ENCODE measurements at places on chromosomes 7 and 10.
A peak's percentile ranks its signal among the peaks of the same experiment; 100 is the strongest.

DNA sequence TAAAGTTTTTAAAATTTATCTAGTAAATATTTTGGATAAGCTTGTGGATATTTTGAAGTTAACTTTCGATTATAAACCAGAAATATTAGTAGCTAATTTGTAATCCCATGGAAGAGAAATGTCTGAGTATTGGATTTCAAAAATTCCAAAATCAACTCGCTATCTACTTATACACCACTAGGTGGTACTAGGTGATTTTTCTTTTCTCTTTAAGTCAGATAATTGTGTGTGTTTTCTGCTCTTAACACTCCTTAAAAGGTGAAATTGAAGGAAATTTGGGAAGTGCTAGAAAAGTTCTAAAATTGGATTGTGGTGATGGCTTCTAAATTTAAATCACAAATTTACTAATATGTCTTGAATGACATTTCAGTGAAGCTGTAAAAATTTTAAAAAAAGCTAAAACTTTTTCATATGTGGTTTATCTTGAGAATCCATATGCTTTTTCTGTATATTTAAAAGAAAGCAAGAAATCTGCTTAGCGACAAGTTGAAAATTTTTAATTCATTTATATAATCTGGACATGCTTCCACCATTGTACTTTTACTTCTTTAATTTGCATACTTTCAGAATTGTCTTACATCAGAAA, 90.2 kb downstream of the IPMK start:
- no peaks in the 10 kb centered on the region for H3K36me3 ChIP-seq
- no peak overlapping the region for H3K4me3 ChIP-seq
- DNase-seq: no peak
- no peaks in the 10 kb centered on the region for H3K27me3 ChIP-seq
- H3K27ac ChIP-seq: no peak overlapping the region

DNA sequence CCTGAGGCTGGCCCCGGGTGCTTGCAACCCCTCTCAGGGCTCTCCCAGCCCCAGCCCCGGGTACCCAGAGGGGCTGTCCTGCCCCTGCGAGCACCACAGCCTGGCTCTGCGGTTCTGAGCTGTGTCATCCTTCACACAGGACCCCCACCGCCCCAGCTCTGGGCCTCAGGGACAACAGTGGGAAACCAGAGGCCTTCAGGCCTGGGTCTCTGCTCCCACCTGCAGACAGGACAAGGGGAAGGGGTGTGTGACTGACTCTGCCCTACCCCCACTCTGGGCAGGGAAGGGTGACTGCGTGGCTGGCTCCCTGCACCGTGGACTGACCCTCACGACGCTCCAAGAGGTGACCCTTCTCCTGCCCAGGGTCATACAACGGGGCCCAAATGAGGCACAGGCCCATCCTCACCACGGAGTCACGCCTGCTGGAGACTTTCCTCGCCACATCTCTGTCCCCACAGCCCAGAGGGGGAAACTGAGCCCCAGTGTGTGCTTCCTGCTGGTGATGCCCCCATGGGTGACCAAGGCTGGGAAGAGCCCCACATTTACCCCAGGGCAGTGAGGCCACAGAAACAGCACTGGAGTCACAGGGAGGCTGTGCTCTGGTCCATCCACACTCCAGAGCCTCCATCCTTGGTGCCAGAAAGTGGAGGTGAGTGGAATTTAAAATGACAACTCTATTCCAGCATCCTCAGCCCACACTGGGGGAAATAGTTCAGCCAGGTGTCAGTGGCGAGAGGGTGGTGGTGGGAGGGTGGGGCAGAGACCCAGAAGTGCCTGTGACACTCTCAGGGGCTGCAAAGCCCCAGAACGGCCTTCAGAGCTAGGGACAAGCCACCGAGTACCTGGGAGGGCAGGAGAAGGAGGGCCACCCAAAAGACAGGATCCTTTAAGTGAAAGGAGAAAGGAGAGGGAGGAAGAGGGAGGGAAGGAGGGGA, 13.6 kb downstream of the CAMK2B start:
- no peaks in the 10 kb centered on the region for H3K36me3 ChIP-seq
- no peaks in the 10 kb centered on the region for H3K4me1 ChIP-seq
- H3K4me3 ChIP-seq: no peak overlapping the region
- no peak for DNase-seq
- H3K27me3 ChIP-seq: no peaks in the 10 kb centered on the region

DNA sequence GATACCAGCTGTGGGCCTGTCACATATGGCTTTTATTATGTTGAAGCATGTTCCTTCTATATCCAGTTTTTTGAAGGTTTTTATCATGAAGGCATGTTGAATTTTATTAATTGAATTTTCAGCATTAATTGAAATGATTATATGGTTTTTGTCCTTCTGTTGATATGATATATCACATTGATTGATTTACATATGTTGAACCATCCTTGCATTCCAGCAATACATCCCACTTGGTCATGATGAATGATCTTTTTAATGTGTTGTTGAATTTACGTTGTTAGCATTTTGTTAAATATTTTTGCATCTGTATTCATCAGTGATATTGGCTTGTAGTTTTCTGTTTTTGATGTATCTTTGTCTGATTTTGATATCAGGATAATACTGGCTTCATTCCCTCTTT, 21.2 kb downstream of the PRSS37 start:
- H3K27me3 ChIP-seq: no peaks in the 10 kb centered on the region
- H3K36me3 ChIP-seq: no peaks in the 10 kb centered on the region
- H3K4me3 ChIP-seq: no peak overlapping the region
- no peak overlapping the region for H3K27ac ChIP-seq

GRCh38 chr10:78781991-78782390, 286.8 kb upstream of the ZMIZ1 start:
- H3K4me1 ChIP-seq: peaks cover 63% of the 10 kb centered on the region
- DNase-seq: no peak
- no peaks in the 10 kb centered on the region for H3K36me3 ChIP-seq
- no peak overlapping the region for H3K27ac ChIP-seq
- H3K27me3 ChIP-seq: no peaks in the 10 kb centered on the region
- no peak overlapping the region for H3K4me3 ChIP-seq

GRCh38 chr10:44985175-44985681, 6.6 kb upstream of the DEPP1 start:
- peak overlapping the region; percentile 79 for H3K27ac ChIP-seq
- H3K27me3 ChIP-seq: no peaks in the 10 kb centered on the region
- H3K4me3 ChIP-seq: no peak overlapping the region
- no peaks in the 10 kb centered on the region for H3K36me3 ChIP-seq
- no peak for DNase-seq

DNA sequence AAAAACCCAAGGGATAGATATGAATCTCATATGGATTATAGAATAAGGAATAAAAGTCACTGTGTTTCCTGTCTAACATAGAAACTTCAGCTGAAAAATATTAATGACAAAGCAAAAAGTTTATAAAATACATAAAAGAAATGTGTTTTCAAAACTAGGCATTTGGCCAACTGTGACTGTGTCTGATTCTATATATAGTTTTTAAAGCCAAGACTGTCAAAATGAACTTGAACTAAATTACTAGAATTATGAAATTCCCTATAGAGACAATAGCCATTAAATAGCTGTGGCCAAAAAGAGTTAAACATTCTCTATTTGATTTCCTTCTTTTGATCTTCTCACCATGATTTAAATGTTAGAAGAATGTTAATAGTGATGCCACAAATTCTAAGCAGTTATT, 311.2 kb upstream of the SEMA3D start:
- no peaks in the 10 kb centered on the region for H3K27me3 ChIP-seq
- DNase-seq: no peak
- no peak overlapping the region for H3K4me3 ChIP-seq
- H3K27ac ChIP-seq: no peak overlapping the region
- no peaks in the 10 kb centered on the region for H3K4me1 ChIP-seq

DNA sequence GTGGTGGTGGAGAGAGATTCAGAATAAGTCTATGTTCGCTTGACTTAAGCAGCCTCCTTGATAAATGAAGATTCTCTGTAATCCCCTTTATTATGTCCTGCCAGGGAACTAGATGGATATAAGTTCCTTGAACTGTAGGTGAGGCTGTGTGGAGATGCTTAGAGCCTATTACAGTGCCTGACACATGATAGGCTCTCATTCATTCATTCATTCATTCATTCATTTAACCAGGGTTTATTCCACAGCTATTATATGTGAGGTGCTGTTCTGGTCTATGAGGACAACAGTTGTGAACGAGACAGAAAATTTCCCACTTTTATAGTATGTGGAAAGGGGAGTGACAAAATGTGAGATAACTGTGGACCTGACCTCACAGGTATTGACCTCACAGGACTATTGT, 105.6 kb downstream of the ARID5B start:
- H3K27ac ChIP-seq: no peak overlapping the region
- H3K36me3 ChIP-seq: no peaks in the 10 kb centered on the region
- DNase-seq: no peak
- H3K4me3 ChIP-seq: no peak overlapping the region
- H3K27me3 ChIP-seq: no peaks in the 10 kb centered on the region

DNA sequence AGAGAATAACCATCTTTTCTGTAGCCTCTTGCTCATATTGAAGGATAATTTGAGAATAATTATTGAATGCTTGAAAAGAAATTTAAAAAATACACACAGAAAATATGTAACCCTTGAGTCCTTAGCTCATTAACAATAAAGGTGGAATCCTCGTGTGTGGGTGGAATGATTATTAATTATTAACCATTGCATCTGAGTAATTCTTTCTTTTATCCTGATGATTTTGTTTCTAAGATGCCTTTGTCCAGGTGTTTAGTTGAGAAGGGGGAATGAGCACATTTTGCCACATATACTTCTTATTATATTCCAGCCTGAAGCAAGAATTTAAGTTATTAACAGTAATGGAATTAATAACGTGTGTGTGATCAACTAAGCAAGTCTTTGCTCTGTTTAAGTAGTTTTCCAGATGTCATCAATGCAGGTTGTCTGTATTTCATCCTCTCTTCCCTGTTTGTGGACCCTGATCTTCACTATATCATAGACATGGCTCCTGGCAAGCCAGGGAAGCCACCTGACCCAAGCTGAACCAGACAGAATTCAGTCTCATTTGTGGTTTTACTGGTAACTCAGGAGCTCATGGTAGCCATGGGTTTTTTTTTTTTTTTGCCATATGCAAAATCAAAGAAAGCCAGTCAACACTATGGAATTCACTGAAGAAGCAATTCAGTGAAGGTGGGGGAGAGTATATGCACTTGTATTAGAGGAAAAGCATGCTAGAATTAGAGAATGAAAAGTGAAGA, 144.3 kb downstream of the KIF20B start:
- H3K27ac ChIP-seq: no peak overlapping the region
- H3K4me3 ChIP-seq: no peak overlapping the region
- no peaks in the 10 kb centered on the region for H3K36me3 ChIP-seq

DNA sequence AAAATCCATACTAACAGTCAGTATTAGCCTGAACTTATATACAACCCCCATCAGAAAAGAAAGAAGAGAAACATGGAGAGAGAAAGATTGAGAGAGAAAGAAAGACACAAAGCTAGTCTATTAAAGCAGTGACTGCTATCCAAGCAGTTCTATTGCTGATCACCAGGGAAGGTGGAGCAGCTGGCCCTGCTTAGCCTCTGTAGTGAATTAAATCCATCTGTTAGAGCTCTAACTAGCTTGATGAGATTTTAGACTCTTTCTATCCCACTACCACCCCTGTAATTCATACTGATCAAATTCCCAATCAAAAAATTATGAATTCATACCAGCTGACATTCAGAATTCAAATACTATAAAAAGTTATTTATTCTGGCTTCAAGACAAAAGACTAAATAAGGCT, 486.0 kb upstream of the LRRN3 start:
- H3K36me3 ChIP-seq: no peaks in the 10 kb centered on the region
- H3K4me3 ChIP-seq: no peak overlapping the region
- H3K27ac ChIP-seq: no peak overlapping the region
- H3K27me3 ChIP-seq: no peaks in the 10 kb centered on the region

- peaks cover 27% of the 10 kb centered on the region for H3K4me1 ChIP-seq
- no peak overlapping the region for H3K27ac ChIP-seq
- no peaks in the 10 kb centered on the region for H3K27me3 ChIP-seq
Observed at GRCh38 chr7:43492896-43493295, 90.0 kb upstream of the STK17A start.

- no peak overlapping the region for H3K27ac ChIP-seq
- H3K4me1 ChIP-seq: peaks cover 5% of the 10 kb centered on the region
- H3K36me3 ChIP-seq: no peaks in the 10 kb centered on the region
Observed at GRCh38 chr7:5284304-5285281, 1.9 kb downstream of the SLC29A4 start.

DNA sequence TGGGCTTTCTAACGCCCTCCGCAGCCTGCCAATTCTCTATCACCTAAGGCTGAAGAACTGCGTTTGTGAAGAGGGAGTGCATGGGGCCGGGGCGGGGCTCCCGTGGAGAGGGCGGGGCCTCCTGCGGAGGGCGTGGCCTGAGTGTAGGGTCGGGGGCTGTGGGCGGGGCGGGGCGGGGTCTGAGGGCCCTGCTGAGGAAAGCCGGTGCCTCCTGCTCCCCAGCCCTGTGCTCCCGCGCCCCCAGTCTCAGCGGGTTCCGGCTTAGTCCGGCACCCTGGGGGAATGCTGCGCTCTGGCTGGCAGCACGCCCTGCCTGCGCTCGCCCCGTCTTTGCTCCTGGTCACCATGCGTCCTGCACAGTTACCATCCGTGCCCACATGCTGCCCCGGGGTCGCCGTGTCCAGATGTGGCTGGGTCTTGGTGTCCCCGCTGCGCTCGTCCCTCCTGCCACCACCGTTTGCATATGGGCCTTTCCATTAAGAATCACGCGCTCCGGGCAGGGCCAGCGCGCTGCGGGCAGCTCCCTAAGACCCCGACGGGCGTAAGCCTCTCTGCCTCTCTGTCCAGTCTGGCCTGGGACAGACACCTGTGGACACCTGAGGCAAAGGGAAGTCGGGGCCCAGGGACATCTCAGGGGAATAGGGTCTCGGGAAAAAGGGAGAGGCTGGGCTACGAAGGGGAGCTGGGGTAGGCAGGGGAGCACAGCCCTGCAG, 144.0 kb upstream of the RET start:
- DNase-seq: no peak
- H3K36me3 ChIP-seq: no peaks in the 10 kb centered on the region
- peaks cover 7% of the 10 kb centered on the region for H3K4me1 ChIP-seq
- no peak overlapping the region for H3K27ac ChIP-seq

DNA sequence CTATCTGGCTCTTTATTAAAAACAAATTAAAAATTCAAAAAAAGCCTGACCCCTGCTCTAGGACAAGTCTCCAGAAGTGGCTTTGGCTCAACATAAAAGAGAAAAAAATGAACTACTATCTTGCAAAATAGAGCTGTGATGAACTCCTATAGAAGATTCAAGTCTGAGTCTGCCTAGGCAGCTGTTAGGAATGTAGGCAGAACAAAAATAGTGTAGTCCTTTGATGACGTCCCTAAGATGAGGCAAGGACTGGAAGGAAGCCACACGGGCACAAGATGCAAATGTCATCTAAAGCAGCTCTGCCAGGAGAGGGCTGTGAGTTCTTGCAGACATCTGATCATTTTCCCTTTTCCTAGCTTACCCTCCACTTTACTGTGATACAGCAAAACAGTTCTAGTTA, 20.5 kb downstream of the ASNS start:
- no peak overlapping the region for H3K27ac ChIP-seq
- peaks cover 5% of the 10 kb centered on the region for H3K36me3 ChIP-seq
- no peak overlapping the region for H3K4me3 ChIP-seq

All from thoracic aorta (tissue), 2 donors.